T1000 (cell line): ENCODE measurements at places on chromosomes 5 and 9.

- DNase-seq: no peak
Measured at GRCh38 chr9:111284703-111285102, 45.3 kb downstream of the OR2K2 start.

DNA sequence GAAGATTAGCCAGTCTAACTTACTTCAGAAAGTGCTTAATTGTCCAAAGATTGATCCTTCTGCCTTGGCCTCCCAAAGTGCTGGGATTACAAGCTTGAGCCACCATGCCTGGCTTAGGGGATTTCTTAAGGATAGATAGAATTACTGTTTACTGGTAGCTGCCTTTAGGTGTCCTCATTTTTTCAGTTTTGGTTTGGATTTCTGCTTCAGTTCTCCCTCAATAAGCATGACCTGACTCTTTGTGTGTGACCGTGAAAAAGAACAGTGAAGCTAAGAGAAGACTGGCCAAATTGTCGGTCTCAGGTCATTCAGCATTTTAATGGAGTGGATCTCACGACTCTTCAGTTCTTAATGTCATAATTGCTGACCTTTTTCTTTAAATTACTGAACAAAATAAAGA lies 22.9 kb upstream of the CMYA5 start:
- no peak for DNase-seq

DNA sequence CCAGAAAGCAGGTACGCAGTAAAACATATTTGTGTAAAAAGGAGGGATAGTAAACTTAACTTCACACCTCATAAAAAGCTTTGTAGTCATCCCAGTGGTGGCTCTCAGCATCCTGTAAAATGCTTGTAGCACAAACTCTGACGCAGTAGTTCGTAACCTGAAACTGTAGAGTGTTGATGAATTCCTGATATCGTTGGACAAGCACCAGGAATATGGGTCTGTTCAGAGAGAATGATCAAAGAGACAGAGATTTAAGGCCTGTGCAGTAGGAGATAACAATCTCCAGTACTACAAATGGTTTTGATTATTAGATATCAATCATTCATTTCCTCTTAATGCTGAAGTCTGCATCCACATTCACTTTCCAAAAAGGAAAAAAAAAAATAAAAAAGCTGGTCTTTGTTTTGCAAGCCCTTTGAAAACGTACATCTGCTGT lies 148.5 kb downstream of the KIAA0825 start:
- no peak for DNase-seq

DNA sequence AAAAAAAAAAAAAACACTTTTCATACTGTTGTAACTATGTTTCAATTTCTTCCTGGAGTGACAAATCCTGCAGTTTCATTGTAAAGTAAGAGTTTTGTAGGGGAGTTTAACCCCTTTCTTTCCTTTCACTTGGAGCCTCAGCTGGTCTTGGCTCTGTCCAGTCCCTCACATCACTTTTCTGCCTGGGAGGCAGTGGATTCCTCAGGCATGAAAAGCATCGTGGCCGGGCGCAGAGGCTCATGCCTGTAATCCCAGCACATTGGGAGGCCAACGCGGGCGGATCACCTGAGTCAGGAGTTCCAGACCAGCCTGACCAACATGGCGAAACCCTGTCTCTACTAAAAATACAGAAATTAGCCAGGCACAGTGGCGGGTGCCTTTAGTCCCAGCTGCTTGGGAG lies 45.6 kb upstream of the MYO10 start:
- no peak for DNase-seq

DNA sequence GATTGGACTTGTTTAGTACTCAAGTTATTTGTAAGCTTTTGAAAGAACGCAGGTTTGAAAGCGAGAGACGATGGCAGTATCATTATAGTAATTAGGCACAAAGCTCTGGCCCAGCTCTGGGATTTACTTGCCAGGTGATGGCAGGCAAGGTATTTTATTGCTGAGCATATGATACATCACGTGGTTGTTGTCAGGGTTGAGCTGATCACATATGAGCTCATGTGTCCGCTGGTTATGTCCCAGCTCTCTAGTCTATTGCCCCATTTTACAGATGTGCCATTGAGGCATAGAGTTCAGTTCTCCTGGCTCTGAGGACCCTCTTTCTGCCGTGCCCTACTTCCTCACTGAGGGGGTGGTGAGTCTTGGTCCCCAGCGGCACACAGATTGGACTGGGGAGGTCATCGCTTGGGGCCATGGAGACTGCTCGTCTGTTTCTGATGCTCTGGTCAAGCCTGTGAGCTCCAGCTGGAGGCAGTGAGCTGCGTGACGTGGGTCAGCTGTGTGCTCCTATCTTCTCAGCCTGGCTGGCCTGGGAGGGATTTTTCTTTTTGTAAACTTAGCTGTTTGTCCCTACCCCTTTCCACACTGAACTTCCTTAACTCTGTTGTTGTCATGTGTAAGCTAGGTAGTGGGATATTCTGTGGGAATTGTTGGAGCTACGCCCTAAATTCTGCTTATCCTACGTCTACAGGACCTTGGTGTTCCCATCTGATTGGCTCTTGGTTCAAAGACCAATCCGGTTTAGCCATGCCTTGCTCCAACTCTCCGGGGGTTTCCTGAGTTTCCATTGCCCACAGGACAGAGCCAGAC lies 2.2 kb downstream of the NXNL2 start:
- no peak for DNase-seq

- no peak for DNase-seq
Measured at GRCh38 chr5:110115503-110115902, 425.8 kb downstream of the MAN2A1 start.

GRCh38 chr9:79801459-79801858 lies 229.7 kb downstream of the TLE4 start:
- DNase-seq: no peak

DNA sequence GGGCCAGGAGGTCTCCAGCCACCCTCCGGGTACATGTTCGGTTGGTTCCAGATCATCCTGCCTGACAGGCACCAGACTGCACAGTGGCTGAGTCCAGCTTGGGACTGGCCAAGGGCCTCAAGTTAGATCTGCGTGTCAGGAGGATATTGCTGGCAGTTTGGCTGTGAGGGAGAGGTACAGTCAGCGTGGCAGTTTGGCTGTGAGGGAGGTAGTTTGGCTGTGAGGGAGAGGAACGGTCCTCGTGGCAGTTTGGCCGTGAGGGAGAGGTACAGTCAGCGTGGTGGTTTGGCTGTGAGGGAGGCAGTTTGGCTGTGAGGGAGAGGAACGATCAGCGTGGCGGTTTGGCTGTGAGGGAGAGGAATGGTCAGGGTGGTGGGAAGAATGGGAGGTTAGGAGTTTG lies 39.0 kb downstream of the CACNA1B start:
- DNase-seq: no peak

DNA sequence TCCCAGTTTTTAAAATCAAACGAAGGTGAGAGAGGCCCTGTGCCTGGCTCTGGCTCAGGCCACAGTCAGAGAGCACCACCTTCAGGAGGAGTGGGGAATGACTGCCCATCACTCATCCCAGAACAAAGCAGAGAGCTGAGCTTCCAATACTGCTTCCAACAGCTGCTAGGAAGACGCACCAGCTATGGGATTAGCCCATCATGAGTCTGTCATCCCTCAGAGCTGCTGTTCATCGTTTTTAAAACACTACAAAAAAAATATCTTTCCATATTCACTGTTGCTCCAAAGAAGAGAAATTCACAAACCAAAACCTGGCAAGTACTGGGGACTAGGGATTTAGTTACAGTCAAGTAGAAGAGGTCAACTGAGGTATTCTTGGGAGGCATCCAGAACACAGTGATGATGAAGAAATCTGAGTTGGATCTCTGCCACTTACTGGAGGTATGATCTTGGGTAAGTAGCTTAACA lies 102.4 kb downstream of the CDK5RAP2 start:
- DNase-seq: peak; percentile 4

DNA sequence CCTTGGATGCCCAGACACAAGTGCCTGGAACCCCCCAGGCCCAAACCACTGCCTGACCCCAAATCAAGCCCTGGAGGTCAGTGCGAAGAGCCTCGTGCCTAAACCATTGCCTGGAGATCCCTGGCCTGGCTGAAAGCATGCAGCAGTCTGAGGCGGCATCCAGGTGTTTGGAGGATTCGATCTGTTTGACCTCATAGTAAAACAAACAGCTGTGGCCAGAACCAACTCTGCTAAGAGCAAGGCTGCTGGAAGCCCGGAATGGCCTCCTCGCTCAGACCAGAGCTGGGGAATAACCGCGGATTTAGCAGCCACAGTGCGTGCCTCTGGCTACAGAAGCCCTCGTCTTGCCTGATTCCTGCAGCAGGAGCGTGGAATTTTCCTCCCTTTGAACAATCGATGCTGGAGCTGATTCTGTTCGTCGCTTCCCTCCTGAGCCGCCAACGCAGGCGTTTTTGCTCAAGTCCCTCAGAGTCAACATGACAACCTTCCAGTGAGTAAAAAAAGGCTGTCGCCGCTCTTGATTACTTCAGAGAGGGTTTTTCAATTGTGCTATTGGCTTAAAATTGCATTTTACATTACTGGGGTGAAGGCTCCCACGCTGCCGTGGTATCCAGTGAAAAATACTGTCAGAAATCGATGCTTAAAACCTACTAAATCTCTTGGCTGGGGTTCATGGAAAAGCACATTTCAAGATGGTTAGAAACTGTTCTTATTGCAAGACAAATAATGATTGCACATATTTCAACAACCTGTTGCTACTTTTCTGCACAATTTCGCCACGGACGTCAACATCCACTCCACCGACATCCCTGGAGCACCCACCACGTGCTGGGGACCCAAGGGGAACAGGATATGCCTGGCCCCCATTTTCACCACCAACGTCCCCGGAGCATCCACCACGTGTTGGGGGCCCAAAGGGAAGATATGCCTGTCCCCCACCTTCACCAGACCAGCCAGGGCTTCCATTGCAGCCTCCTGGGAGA lies 190.0 kb downstream of the OLFM1 start:
- no peak for DNase-seq

- peak; percentile 71 for DNase-seq
Measured at GRCh38 chr9:112012026-112012902, 115.7 kb downstream of the UGCG start.

DNA sequence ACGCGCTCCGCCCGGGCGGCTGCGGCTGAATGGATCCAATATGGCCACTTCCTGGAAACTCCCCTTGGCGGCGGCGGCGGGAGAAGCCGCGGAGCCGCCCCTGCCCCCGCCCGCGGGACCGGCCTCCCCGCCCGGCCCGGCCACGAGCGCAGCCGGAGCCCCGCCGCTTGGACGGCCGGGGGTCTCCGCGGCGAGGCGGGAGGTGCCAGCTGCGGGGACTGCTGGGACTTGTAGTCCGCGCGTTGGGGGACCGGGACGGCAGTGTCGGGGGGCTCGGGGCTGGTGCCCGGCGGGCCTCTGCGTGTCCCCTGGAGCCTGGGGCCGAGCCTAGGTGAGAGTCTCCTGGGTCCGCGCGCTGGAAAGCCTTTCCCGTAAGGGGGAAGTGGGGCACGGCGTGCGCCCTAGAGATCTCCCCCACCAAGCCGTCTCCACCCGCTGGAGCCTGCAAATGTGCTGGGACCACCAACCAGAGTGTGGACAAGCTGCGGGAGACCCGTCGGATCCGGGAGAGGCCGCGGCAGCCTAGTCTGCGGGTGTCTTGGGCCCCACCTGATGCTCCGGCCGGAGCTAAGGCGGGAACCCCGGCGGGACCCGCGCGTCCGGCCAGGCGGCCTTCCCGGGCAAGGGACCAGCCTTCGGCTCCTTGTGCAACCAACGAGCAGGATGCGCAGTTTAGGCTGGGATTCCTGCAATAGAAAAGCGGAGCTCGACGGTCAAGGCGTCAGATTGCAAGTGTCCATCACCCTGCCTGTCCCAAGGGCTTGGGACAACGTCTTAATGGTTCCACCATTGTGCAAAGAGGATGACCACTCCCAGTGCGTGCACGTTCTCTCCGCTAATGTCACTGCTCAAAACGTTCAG lies at the start of gene SEPTIN8:
TSS of gene SEPTIN8 (minus strand) at position 31 of the 861 bp plus-strand sequence. CDS start 102 bp downstream, outside the sequence.
- DNase-seq: no peak

GRCh38 chr5:107121793-107122519 lies 548.8 kb downstream of the EFNA5 start:
- DNase-seq: no peak

DNA sequence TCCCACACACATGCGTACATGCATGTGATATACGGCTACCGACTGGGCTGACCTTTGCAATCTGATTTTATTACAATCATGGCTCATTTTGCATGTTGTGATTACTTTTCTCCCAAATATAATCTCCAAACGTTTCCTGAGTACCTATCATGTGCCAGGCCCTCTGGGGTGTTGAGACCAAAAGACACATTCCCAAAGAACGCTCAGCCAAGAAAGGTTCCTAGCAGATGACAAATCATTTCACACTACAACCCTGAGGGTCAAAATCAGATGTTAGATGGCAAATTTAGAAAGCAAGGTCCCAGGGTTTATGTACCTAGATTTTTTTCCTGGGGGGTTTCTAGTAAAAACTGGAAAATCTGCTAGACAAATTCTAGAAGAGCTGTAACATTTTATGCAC lies 32.4 kb upstream of the SLC25A51 start:
- no peak for DNase-seq
